Heart left ventricle (tissue), 16 donors: ENCODE measurements at places on chromosomes 2 and 18. TPM values are rescaled to one million over a fixed set of nuclear protein-coding genes. Genes with fewer than 3 reads are reported as not detected.

The CKAP2L gene
- not detected for polyA plus RNA-seq

- DNase-seq = peak; percentile 99
Observed at GRCh38 chr2:32356681-32357317, at the start of gene BIRC6. Gene BIRC6 (plus strand): TSS chr2:32357023. CDS start chr2:32357162, 139 bp downstream.

GRCh38 chr2:73203055-73203681, 794 bp downstream of the NOTO start:
- DNase-seq = no peak

DNA sequence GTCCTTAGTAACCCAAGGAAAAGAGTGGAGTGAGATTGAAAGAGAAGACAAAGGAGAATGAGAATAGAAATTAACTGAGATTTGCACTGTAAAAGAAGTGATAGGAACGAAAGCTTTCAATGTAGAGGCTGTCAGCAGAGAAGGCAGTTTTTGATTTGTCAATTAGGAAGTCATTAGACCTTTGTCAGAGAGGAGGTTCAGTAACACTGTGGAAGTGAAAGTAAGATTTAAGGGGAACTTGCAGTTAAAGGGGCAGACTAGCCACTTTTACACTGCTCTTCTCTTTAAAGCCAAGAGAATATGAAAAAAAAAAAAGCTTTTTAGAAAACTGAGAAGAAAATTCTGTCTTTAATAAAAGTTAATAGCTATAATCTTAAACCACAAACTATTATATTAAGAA, 11.5 kb upstream of the KYNU start:
- DNase-seq = no peak

DNA sequence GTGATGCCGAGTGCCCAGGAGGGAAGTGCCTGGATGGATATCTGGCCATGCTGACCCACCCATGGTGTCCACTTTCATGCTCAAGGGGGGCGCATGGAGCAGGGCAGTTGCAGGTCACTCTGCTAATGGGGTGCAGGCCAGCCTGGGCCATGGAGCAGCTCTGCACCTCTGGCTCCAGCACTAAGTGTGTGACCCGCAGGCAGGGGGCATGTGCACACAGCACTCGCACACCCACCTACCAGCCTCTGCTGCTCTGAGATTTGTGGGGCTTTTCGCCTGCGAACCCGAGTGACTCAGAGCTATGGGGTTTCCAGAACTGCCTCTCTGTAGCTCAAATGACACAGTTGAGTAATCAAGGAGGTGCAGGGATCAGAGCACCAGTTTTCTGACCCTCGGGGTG, 66.2 kb downstream of the CYP26B1 start:
- DNase-seq = no peak

DNA sequence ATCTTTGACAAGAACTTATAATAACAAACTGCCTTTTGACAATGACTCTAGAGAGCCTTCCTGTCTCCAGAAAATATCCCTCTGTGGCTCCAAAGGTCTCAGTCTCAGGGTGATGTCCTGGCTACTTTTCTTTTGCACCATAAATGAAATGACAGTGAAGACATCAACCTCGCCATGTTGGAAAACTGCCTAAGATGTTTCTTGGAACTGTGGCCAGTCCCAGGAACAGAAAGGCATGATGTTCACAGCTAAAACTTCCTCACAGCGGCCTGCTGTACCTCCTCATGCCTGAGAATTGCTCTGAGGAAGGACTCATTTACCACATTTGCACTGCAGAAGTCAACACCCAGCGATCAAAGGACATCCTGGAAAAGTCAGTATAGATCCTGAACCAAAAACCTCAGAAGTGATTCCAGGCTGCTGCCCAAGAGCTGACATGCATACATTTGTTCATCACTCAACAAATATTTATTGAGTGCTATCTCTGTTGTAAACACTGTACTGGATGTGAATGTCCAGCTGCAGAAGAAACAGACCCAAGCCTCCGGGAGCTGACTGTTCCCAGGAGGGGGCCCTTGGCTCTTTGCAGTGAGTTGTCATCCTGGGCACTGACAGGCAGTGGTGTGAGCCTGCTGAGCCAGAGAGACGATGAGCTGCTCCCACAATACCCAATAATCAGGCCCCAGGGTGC, 64.3 kb upstream of the ACSL3 start:
- DNase-seq = peak; percentile 39

The FAM124B gene
- 0.34 TPM for polyA plus RNA-seq

DNA sequence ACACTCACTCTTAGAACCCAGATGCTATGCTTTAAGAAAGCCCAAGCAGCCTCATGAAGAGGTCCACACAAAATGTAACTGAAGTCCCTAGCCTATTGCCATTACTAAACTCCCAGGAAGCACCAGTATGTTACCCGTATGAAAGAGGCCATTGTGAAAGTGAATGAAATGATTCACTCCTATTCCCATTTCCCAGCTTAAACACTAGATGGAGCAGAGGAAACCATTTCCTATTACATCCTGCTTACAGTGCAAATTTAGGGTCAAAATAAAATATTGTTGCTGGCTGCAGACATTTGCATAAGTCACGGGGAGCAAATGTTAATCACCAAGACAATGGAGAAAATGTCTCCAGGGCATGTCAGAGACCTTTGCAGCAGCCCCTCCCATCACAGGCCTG, 989.7 kb upstream of the CRIM1 start:
- DNase-seq = no peak

GRCh38 chr2:240121675-240122074, 14.4 kb downstream of the COPS9 start:
- DNase-seq = no peak

DNA sequence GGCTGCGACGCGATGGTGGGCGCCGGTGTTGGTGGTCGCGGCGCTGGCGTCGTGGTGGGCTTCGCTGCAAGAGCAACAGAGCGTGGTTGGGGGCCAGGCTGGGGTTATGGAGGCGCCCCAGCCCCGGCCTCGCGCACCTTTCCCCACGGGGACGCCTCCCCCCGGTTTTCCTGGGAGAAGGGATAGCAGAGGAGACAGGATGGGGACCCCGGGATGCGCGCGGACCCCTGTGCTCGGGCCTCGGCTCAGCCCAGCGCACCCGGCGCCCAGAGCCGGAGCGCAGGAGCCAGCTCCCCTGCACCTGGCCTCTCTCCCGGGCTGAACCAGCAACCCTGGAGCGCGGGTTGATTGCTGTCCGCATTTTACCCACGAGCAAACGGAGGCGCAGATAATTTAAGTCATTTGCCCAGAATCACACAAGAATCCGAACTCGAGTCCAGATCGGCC, 1.0 kb downstream of the CD8A start:
- DNase-seq = no peak
